Regular cardiac myocyte (primary cell): ENCODE measurements at places on chromosomes 1 and 21. TPM values are rescaled to one million over a fixed set of nuclear protein-coding genes. Genes with fewer than 3 reads are reported as not detected.

Gene BRINP3
- not detected in 2 replicates for total RNA-seq

Gene PDC
- total RNA-seq: 0.38 TPM in 1 of 2 replicates, not detected in the other

Gene CACHD1
- 2.7 and 3.4 TPM in 2 replicates for total RNA-seq

Gene CCDC181
- 0.77 and 1.7 TPM in 2 replicates for total RNA-seq

Gene EPHA8
- total RNA-seq: not detected in 2 replicates

Gene PTGFR
- total RNA-seq: 12.7 and 16.9 TPM in 2 replicates

Gene CDKN2C
- total RNA-seq: 15.8 and 38.5 TPM in 2 replicates

Gene PLXNA2
- 3.4 and 8.4 TPM in 2 replicates for total RNA-seq

Gene LENEP
- 0.56 TPM in 1 of 2 replicates, not detected in the other for total RNA-seq

Gene OR2T11
- total RNA-seq: not detected in 2 replicates

Gene NPR1
- 0.19 and 0.85 TPM in 2 replicates for total RNA-seq

Gene RAB25
- total RNA-seq: not detected in 2 replicates

Gene UTS2
- total RNA-seq: 0.56 TPM in 1 of 2 replicates, not detected in the other

Gene FAM163A
- under 0.01 TPM in 1 of 2 replicates, not detected in the other for total RNA-seq

Gene SPRR2A
- not detected in 2 replicates for total RNA-seq

Gene APCS
- not detected in 2 replicates for total RNA-seq

Gene IGSF5
- not detected in 2 replicates for total RNA-seq

Gene SV2A
- total RNA-seq: 8.7 and 10.2 TPM in 2 replicates

Gene BGLAP
- total RNA-seq: under 0.01 and 0.85 TPM in 2 replicates

Gene SLC5A9
- total RNA-seq: not detected in 2 replicates

Gene NEK2
- total RNA-seq: 6.8 and 43.3 TPM in 2 replicates

Gene FCRL3
- not detected in 2 replicates for total RNA-seq

Gene PCSK9
- 0.19 and 0.28 TPM in 2 replicates for total RNA-seq

Gene C1orf56
- 1.5 and 1.7 TPM in 2 replicates for total RNA-seq

Gene FCRL4
- not detected in 2 replicates for total RNA-seq

Gene CYP4Z1
- total RNA-seq: not detected in 2 replicates

Gene NBPF20
- 1.7 and 2.3 TPM in 2 replicates for total RNA-seq

Gene AHDC1
- 4.4 and 5.6 TPM in 2 replicates for total RNA-seq

Gene BRDT
- total RNA-seq: not detected in 2 replicates

Gene FAM78B
- total RNA-seq: under 0.01 and 0.28 TPM in 2 replicates
